Stimulated activated CD4-positive, alpha-beta T cell treated with anti-CD3 and anti-CD28 coated beads, TNF-alpha, amount 100 ng/mL, for 24 hours (primary cell): ENCODE measurements at places on chromosomes 7 and 10.

DNA sequence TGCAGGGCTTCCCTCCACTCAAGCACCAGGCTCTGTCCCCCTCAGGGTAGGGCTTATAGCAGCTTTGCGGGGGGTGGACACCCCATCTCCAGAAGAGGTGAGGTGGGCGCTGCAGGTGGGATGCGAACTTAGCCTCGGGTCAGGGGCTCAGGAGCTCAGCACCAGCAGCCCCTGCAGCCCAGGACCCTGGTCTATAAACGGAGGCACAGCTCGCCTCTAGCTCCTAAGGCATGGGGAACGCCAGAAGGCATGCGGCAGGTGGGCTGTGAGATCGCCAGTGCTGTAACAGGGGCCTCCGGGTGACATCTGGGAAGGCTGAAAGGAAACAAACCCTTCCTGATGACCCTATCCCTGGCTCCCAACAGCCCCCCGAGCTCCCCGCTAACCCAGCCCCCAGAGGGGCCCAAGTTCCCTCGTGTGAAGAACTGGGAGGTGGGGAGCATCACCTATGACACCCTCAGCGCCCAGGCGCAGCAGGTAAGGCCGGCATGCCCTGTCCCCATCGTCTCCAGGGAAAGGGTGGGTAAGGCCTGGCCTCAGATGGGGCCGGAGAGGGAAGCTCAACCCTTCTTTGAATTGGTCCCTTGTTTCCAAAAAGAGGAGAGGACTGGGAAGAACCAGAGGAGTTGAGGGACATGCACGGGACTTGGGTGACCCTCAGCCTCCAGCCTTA, 4.2 kb downstream of the NOS3 start:
- no peak for DNase-seq

DNA sequence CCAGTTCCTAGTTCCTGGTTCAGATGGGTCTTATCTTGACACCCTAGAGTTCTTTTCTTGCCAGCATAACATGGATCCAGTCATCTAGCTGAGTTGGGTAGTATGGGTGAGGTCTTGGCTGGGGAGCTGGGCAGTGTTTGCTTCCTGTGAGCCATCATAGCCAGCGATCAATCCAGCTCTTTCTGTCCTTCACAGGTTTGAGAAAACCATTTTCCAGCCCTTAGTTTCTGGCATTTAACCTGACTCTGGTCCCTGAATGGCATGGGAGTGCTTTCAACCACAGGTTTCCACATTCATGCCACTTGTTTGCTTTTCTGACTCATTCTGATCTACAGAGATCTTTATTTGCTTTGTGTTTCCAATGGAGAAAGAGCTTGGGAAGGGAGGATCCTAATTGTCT, 8.6 kb downstream of the SLC13A1 start:
- no peak for DNase-seq

DNA sequence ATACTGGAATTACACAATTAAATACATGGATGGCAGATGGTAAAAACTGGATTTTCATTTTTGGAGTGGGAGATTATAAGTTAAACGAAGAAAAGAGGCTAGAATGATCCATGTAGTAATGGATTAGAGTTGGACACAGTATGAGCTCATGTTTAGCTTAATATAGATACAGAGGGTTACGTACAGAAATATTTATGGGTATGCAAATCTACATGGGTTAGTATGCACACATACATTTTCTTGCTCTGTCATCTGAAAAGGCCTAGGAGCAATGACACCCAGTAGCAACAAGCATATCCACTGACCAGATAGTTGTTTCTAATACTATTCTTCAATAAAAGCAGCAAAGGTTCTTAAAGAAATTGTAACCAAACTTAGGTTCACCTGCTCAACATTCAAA, 366.4 kb downstream of the SEMA3D start:
- DNase-seq: no peak

GRCh38 chr10:44020322-44021111, 364.4 kb downstream of the CXCL12 start:
- no peak for DNase-seq

GRCh38 chr7:140640727-140641523, at the start of gene DENND2A:
Gene DENND2A, minus strand, starts transcription at chr7:140640813. Its CDS starts 38,416 bp downstream, at chr7:140602397.
- no peak for DNase-seq

DNA sequence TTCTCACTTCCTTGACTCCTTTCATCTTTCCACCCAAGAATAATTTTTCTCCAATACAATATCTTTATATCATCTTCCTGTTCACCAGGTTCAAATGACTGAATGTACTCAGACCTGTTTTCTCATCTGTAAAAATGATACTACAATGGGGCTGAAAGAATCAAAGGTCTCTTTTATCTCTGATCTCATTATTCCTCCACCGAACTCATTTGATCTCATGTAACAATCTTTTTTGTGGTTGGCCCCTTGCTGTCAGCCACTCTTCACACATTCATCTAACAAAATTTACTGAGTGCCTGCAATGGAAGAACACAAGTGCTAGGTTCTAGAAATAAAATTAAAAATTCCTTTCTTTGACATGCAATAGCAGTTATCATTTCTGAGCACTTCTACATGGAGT, 65.0 kb downstream of the GRM8 start:
- no peak for DNase-seq

DNA sequence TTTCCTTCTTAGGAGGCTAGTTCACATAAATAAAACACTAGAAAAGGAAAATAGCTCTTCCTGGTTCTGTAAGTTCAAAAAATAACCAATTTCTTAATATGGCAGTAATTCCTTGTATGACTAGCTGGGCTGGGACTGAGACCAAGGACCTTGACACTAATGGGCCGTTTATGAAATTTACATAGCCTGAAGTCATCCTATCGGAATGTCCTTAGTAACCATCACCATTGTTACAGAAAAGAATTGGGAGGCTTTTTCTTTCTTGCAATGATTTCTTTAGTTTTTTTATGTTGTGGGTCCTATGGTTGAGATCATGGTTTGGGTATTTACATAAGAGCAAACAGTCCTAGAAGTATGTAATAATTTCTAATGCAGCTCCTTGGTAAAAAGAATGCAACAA, 87.1 kb upstream of the HDAC9 start:
- DNase-seq: no peak

GRCh38 chr10:110069502-110069982, 61.8 kb downstream of the ADD3 start:
- no peak for DNase-seq

DNA sequence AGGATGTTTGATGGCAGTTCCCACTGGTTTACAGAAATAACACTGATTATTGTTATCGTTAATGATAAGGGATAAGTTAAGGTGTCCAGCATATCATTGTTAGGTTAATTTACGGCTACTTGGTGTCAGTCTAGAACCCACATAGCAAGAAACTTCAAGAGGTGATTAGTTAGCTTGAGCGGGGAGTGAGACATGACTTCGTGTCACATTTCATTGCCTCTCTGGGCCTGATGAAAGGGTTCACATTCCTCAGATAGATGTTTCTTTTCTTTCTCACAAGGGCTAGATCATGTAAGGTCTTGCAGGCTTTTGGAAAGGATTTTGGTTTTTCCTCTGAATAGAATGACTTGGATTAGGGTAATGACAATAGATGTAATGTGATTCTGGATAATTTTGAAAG, 26.7 kb downstream of the WAC start:
- no peak for DNase-seq

- no peak for DNase-seq
Measured at GRCh38 chr10:48774416-48775205, 89.9 kb downstream of the WDFY4 start.

DNA sequence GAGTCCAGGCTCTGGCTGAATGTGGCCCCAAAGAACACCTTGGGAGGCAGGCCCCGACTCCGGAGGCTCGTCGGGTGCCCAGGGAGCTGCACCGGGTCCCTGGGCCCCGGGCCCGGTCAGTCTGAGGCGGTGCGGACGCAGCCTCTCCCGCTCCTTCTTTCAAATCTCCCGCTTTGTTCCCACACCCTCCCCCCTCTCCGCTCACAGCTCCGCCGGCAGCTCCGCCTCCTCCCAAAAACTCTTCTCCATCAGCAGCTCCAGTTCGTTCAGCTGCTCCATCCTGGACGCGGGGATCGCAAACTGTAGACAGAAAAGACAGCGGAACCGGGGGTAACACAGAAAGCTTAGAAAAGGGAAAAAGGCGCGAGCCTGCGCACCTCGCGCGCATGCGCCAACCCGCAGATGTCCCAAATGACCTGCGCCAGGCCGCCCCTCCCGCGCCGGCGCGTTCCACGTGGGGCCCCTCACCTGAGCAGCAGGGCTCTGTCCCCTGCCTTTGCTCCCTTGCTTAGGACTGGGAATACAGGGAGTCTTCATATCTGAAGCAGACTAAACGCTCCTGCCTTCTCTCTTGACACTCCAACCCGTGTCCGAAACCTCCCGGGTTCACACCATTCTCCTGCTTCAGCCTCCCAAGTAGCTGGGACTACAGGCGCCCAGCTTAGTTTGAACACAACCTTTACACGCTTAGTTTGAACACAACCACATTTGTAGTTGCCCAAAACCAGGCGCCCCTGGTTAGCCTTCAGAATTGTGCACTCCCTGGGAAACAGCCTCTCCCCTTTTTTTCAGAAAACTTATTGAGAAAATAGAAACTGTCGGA, at the start of gene DNA2:
Gene DNA2 (minus strand): TSS at position 388 of the 823 bp plus-strand sequence. CDS start 109 bp downstream, at position 279.
- DNase-seq: peak; percentile 82

DNA sequence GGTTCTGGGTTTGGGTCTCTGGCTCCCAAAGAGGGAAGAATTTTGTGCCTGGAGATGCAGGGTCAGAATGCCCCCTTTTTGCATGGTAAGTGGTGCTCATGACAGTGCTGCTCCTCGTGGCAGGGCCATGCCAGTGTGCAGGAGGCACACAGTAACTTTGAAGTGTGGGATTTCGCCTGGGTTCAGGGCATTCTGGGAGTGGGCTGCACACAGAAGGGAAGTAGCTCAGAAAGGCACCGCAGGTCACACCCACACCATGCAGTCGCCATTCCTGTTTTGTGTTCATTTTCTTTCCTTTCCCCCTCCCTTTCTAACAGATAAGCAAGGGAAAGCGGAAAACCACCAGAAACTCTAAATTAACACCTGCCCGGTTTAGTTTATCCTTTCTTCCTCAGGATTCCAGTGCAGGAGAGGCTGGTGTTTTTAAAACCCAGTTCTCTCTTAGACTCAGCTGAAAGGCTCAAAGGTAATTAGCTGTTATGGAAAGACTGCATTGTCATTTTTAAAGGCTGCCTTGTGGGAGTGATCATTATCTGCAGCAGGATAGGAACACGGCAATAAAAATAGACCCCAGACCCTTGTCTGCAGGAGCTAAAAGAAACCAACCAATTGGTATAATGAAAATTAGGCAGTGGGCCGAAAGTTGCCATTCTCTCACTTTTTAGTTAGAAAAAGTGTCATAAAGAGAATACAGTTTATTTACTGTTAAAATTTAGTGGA, 50.2 kb downstream of the EEPD1 start:
- DNase-seq: no peak

DNA sequence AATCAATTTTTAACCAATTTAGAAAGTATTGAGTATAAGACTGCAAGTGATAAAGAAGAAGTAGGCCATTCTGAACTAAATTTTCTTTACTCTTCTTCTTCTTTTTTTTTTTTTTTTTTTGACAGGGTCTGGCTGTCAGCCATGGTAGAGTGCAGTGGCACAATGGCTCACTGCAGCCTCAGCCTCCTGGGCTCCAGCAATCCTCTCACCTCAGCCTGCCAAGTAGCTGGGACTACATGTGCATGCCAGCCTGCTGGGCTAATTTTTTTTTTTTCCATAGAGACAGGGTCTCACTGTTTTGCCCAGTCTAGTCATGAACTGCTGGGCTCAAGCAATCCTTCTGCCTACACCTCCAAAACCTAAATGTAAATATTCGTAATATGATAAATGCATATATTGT, 63.2 kb downstream of the DGKB start:
- DNase-seq: no peak

DNA sequence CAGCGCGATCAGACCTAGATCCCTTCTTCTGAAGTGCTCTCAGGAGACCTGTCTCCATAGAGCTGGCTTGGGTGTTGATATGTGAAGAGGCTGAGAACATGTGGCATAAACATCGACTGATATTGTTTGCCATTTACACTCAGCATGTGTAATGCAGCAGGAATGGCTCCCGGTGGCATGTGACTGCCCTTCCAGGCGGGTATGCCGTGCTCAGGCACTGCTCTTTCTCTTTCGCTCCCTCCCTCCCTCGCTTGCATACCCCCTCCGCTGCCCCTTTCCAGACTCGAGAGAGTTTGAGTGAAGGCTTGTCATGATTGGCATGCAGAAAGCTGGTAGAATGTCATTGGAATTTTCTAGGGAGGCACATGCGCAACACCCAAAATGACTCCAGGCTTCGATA, 107.3 kb upstream of the PDCD4 start:
- no peak for DNase-seq

DNA sequence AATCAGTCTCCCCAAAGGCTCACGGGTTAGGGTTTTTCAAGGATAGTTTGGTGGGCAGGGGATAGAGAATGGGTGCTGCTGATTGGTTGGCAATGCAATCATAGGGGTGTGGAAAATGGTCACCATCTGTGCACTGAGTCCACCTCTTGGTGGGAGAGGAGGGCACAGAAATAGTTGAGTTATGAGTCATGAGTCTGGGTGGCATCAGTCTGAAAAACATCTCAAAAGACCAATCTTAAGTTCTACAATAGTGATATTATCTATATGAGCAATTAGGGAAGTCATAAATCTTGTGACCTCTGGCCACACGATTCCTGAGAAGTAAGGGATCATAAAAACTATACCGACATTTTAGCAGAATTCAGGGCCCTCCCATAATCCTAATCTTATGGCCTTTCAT, 62.7 kb downstream of the LGI1 start:
- no peak for DNase-seq

GRCh38 chr10:5940807-5941218, 36.5 kb downstream of the IL15RA start:
- no peak for DNase-seq

DNA sequence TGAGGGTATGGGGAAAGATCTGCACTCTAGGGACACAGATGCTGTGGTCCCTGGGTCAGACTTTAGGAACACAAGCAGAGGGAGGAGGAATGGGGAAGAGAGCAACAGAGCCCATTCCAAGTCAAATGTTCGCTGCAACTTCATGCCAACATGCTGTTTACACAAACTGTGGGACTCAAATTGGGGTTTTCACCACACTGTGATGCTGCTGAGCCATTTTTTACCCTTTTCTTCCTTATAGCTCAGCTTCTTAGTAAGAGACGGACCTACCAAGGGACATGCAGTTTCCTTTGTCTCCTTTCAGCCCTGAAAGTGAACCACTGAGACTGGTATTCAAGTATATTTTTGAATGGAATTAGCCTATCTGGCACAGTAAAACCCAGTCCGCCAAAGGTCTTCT, 64.3 kb upstream of the AGK start:
- DNase-seq: no peak

GRCh38 chr7:73312831-73313520, 4.3 kb upstream of the NSUN5 start:
- DNase-seq: no peak

DNA sequence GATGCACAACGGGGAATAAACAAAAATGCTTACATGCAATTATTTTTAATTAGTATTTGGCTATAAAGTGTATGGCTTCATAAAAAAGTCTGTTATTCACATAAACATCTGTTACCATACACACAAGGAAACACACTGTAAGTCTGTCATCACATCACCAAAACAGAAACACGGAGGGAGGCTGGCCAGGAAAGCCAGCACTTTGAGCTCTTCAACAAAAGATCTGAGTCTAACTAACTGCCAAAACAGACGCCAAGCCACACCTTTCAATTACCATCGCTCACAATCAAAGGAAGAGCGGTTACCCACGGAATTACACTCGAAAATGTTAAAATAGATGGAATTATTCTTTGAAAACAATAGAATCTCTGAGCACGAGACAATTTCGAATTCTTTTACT, 49.2 kb upstream of the MGMT start:
- no peak for DNase-seq

- no peak for DNase-seq
Measured at GRCh38 chr10:32171204-32171603, 115.0 kb upstream of the KIF5B start.

- DNase-seq: no peak
Measured at GRCh38 chr7:134783294-134784069, 4.0 kb downstream of the CALD1 start.
